MCF 10A (cell line): ENCODE measurements at places on chromosomes 2 and 18. TPM values are rescaled to one million over a fixed set of nuclear protein-coding genes. Genes with fewer than 3 reads are reported as not detected.

GRCh38 chr2:156346731-156347130 lies 14.2 kb upstream of the NR4A2 start:
- H3K4me1 ChIP-seq: peaks cover 13% of the 10 kb centered on the region
- H3K36me3 ChIP-seq: no peaks in the 10 kb centered on the region
- H3K4me3 ChIP-seq: no peak overlapping the region
- no peaks in the 10 kb centered on the region for H3K27me3 ChIP-seq

DNA sequence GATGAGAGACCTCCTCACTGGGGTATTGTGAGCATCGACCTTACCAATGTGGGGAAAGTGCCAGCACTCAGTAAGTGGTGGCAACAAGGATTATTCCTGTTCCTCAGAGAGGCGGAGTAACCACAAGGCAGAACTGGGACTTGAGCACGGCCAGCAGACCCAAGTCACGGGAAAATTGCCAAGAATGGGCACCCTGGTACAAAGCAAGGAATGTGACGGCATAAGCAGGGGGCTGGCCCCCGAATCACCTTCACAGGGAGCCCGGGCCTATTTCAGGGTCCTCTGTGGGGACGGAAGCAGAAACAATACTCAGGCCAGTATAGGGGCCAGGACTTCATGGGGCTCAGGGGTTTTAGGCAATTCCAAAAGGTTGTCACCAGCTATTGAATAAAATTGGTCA lies 25.4 kb downstream of the CENPA start:
- peaks cover 21% of the 10 kb centered on the region for H3K27me3 ChIP-seq
- no peak overlapping the region for H3K4me3 ChIP-seq
- no peaks in the 10 kb centered on the region for H3K4me1 ChIP-seq
- DNase-seq: no peak
- no peaks in the 10 kb centered on the region for H3K36me3 ChIP-seq

- no peak overlapping the region for H3K4me3 ChIP-seq
- DNase-seq: no peak
- no peaks in the 10 kb centered on the region for H3K27me3 ChIP-seq
- no peaks in the 10 kb centered on the region for H3K36me3 ChIP-seq
- peaks cover 7% of the 10 kb centered on the region for H3K4me1 ChIP-seq
Measured at GRCh38 chr2:232058063-232058877, 96.8 kb downstream of the DIS3L2 start.

GRCh38 chr2:67320861-67321587 lies 76.1 kb upstream of the ETAA1 start:
- no peak for DNase-seq
- no peaks in the 10 kb centered on the region for H3K36me3 ChIP-seq
- no peak overlapping the region for H3K27ac ChIP-seq
- no peak overlapping the region for H3K4me3 ChIP-seq
- H3K27me3 ChIP-seq: no peaks in the 10 kb centered on the region

DNA sequence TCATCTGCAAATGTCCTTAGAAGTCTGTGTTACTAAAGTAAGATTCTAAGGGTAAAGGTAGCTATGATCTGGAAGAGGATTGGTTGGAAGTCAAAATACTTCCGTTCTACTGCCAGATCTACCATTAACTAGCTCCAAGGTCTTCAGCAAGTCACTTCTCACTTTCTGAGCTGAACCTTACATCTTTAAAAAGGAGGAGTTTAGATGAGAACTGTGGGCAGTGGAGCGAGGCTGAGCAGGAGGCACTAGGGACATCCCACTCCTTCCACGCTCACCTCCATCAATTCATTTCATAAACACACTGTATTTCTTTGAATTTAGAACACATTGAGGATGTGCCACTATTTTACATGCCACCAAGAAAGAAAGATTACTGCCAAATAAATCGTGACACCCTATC lies 143.0 kb downstream of the ABCA12 start:
- no peak for DNase-seq
- H3K27ac ChIP-seq: no peak overlapping the region
- peaks cover 55% of the 10 kb centered on the region for H3K36me3 ChIP-seq
- no peak overlapping the region for H3K4me3 ChIP-seq
- no peaks in the 10 kb centered on the region for H3K4me1 ChIP-seq

DNA sequence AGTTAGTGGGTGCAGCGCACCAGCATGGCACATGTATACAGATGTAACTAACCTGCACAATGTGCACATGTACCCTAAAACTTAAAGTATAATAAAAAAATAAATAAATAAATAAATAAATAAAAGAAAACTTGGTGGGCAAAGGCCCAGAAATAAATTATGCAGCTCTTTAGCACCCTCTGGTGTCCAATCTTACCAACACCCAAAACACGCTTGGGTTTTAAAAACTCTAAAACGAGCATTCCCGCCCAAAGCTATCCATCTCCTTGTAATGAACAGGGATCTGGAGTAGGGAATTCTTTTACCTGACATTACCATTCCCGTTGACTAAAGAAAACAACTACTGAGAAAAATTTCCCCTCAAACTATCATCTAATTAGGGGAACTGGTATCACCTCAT lies 2005.9 kb upstream of the CELF4 start:
- no peaks in the 10 kb centered on the region for H3K36me3 ChIP-seq
- H3K27ac ChIP-seq: no peak overlapping the region
- no peaks in the 10 kb centered on the region for H3K27me3 ChIP-seq
- H3K4me1 ChIP-seq: no peaks in the 10 kb centered on the region
- no peak overlapping the region for H3K4me3 ChIP-seq

- peak overlapping the region; percentile 75 for H3K4me3 ChIP-seq
- H3K27ac ChIP-seq: peak overlapping the region; percentile 88
- H3K4me1 ChIP-seq: peaks cover 13% of the 10 kb centered on the region
- no peaks in the 10 kb centered on the region for H3K27me3 ChIP-seq
- peak; percentile 93 for DNase-seq
- H3K36me3 ChIP-seq: peaks cover 5% of the 10 kb centered on the region
Measured at GRCh38 chr2:14635391-14635871, 2.9 kb downstream of the LRATD1 start.

MYO5B gene
- total RNA-seq: 25.9 and 26.7 TPM in 2 replicates

SNTG2 gene
- total RNA-seq: not detected in 2 replicates

INPP5D gene
- 46.1 and 64.9 TPM in 2 replicates for total RNA-seq

KRTCAP3 gene
- 4.1 and 6.9 TPM in 2 replicates for total RNA-seq

ODC1 gene
- total RNA-seq: 321 and 341 TPM in 2 replicates

ELOA2 gene
- total RNA-seq: not detected in 2 replicates
